Left ventricle myocardium inferior (tissue), 1 donor: ENCODE measurements at places on chromosomes 5 and 9.

- DNase-seq = no peak
Measured at GRCh38 chr5:160174780-160175437, 54.4 kb upstream of the FABP6 start.

DNA sequence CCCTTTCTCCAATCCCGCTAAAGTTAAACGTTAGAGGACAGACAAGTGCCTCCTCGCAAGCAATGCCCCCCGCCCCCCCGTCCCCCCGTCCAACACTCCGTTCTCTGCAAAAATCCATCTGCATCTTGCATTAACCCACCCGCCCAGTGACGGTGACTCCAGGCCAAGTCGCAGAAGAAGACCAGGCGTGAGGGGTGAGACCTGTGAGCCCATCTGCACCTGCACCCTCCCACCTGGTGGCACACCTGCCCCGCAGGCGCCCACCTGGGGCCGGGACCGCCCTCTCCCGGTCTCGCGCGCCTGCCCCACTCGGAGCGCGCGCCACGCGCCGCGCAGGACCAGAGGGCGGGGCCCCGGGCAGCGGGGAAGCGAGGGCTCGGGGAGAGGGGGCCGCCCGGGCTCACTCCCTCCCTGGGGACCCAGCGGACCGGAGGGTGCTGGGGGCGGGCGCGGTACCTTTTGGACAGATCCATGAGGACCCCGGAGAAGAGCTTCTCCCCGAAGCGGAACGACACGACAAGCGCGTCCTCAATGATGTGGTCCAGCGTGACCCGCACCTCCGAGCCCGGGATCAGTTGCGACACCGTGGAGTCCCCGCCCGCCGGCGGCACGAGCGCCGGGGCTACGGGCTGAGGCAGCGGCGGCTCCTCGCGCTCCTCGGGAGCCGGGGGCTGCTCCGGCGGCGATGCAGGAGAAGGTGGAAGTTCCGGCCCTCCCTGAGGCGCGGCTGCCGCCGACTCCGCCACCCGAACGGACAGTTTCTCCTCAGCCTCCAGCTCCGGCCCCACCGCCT is 705 bp downstream of the PWWP2A start:
- DNase-seq = peak; percentile 52

GRCh38 chr9:2418619-2419018 is 203.0 kb upstream of the VLDLR start:
- DNase-seq = no peak

DNA sequence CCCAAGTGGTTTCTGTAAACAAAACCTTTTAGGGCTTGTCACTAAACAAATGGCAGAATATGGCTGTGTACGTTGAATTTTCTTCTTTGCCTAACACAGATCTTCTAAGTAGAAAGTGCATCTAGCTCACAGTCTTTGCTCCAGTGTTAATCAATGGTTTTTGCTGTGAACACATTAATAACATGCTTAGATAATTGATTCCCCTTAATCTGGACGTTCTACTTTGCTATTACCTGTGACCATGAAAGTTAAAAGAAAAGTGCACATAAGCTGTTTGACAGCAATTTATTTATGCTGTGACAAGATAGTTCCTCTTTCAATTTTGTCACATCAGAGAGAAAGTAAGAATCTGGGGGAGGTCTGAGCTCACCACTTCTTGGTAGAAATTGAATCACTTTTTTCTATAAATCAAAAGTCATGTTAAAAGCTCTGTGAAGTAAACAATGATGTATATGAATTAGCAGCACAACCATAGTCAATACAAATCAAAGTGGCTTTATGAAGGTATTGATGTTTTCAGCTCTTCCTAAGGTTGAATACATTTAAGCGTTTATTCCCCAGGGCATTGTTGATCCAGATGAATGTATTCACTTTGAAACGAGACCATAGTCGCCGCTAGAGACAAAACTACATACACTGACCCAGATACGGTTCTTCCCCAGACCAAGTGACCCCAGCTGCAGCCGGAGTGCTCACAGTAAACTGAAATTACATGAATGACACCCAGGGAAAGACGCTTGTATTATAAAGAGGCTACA is 174.6 kb upstream of the ZNF608 start:
- no peak for DNase-seq

DNA sequence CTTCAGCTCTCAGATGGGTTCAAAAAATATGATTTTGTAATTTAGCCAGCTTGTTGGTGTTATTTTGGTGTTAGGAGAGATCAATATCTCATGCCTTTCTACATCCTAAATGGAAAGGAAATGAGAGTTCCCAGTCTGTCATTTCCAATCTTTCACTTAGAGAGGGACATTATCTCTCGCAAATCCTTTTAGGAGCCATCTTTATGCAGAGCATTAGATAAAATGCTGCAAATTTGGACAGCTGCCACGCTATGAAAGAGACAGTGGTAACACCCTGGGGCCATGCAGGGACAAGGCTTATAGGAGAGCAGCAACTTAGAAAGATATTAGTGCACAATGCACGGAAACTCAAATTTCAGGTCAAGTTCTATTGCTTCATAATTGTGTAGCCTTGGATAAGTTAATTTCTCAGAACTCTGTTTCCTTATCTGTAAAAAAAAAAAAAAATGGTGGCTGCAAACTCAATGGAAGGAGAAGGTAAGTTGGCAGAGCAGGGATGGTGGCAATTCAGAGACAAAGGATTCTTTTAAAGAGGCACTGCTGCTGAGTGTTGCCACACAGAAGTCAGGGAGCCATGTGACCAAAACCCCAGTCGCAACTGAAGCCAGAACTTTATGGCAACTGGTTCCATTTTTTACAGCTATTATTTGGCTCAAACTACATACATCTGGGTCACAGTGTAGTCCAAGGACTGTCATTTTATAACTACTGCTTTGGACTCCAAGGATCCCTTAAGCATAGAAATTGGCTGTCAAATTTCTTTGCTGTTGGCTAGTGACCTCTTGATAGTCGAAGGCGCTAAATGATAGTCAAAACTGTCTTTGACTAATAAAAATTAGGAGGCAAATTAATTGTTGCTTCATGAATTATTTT is 210.2 kb downstream of the FRMD3 start:
- DNase-seq = no peak

GRCh38 chr9:687994-688393 is 153.5 kb upstream of the DMRT1 start:
- no peak for DNase-seq

- DNase-seq = no peak
Measured at GRCh38 chr5:179699616-179700237, 960 bp downstream of the CANX start.

- DNase-seq = no peak
Measured at GRCh38 chr5:113195771-113196170, 219.2 kb downstream of the DCP2 start.

- no peak for DNase-seq
Measured at GRCh38 chr9:127417131-127418036, 6.8 kb upstream of the ZNF79 start.

GRCh38 chr9:69755205-69755604 is 4.6 kb downstream of the PTAR1 start:
- no peak for DNase-seq

DNA sequence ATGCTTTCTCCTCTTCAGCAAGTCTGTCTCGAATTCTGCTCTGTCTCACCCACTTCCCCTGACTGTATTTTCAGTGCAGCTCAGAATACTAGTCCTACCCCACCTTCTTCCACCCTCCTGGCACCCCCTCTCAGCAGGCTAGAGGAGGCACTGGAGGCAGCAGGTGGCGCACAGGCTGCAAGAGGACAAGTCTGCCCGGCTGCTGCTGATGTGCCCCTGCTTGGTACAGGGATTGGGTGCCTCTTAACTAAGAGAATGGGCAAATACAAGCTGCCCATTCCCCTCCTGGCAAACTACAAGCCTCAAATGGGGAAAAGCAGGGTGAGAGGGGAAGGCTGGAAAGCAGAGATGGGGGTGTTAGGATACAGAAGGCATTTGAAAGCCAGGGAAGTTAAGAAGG is 5.1 kb downstream of the TLN1 start:
- DNase-seq = no peak

- no peak for DNase-seq
Measured at GRCh38 chr5:100992354-100992753, 89.3 kb upstream of the ST8SIA4 start.

GRCh38 chr5:80195837-80196400 is 59.9 kb downstream of the SERINC5 start:
- DNase-seq = no peak

DNA sequence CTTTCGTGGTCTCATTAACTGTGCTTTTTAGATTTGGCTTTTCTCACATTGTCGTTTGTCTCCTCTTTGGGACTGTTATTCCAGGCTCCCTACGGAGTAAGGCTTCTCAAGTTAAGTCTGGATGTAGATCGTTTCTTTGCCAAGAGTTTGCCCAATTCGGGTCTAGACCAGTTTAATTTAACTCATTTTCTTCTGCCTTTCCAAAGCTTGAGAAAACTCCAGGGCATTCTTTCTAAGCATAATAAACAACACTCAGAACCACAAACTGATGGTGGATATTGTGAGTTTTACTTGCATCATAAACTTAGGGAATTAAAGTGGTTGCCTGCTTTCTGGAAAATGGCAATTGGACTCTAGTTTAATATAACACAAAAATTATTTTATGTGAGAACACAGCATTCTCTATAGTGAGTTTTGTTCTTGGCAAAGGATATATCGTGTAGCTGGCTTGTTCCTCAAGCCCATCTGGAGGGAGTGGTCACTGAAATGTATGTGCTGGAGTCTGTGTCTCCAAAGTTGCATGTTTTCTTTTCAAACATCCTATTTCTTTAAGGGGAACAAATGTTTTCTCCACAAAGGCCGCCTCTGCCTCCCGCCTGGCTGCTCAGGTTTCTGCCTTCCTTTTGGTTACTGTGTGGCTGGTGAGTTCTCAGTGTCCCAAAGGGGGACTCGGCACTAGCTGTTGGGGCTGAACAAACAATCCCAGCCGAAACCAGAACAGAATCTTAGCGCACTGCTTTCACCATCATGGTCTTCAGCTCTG is 211.3 kb upstream of the FBN2 start:
- DNase-seq = no peak

- no peak for DNase-seq
Measured at GRCh38 chr9:81848472-81848871, 79.8 kb upstream of the SPATA31D4 start.

GRCh38 chr9:107530679-107531078 is 41.1 kb upstream of the KLF4 start:
- DNase-seq = no peak

DNA sequence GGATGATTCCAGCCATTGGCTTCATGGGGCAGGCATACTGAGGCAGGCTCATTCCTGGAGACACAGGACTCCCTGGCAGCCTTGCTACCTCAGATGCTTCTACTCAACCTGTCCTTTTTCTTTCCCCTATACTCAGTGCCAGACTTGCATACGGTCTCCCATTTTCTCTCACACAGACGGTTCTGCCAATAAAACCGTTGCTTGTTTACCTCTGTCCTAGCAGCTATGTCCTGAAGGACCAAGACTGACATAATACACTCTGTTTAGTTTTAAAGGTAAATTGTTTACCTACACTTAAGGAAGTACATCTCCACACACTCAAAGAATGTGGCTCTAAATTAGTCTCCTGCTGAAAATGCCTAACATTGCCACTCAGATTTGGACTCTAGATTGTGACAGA is 151.0 kb upstream of the RFX3 start:
- no peak for DNase-seq

GRCh38 chr9:16230731-16231130 is 639.7 kb downstream of the BNC2 start:
- DNase-seq = no peak

- DNase-seq = no peak
Measured at GRCh38 chr9:77944556-77945243, 86.9 kb downstream of the GNAQ start.

DNA sequence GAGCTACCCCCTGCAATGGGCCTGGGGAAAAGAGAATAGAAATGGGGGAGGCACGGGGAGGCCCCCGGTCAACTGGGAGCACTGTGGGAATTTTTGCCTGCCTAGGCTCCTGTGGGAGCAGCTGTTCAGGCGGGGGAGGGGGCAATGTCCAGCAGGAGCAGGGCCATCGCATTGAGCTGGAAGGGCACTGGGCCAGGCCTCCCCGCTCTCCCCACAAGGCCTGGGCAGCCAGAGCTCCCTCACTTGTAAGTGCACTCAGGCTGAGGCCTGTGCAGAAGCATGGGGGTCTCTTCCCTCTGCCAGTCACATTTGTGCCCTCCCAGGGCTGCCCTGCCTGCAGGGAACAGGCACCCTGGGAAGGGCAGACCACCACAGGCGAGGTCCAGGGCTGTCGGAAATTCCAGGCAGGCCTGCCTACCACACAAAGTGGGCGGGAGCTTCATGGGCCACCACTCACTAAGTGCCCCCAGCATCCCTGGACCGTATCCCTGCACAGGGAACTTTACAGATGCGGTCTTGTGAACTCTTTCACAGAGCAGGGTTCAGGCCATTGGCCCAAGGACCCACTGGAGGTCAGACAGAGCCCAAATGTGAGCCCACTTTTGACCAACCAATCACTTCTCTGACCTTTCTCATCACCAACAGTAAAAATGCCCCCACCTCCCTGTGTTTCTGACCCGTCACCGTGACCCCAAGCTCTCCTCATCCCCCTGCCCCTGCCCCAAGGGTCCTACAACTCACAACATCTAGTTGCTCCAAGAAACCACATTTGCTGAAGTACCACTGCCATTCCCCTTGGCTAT is 1.0 kb upstream of the CFAP157 start:
- no peak for DNase-seq

DNA sequence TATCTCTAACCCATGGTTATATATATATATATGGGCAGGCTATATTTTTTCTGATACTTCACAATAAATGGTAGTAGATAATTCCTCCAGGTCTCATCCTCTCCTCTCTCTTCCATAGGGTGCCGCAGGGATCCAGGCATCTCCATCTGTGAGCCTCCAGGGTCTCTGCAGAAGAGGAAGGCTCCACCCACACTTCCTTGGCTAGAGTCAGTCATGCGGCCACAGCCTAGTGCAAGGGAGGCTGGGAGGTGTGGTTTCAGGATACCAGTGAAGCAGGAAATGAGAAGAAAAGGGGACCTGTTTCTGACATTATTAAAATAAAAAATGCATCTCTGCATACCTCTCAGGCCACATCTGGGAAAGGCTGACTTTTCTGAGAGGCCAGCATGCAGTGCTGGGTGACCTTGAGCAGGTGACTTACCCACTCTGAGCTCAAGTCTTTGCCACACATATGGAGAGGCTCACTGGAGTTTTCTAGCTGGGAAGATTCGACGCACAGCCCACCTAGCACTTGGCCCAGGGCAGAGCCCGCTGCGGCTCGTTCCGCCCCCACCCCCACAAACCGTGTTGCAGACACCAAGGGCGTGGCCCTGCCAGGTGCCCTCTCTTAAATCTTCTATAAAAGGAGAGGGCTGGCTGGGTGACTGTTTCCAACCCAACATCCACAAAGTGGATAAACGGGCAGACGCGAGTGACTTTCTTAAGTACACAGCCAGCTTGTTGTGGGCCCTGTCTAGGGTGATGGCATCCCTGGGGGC is 47.9 kb downstream of the OLFM1 start:
- DNase-seq = no peak

GRCh38 chr9:37309136-37309535 is 113.4 kb upstream of the GRHPR start:
- no peak for DNase-seq

DNA sequence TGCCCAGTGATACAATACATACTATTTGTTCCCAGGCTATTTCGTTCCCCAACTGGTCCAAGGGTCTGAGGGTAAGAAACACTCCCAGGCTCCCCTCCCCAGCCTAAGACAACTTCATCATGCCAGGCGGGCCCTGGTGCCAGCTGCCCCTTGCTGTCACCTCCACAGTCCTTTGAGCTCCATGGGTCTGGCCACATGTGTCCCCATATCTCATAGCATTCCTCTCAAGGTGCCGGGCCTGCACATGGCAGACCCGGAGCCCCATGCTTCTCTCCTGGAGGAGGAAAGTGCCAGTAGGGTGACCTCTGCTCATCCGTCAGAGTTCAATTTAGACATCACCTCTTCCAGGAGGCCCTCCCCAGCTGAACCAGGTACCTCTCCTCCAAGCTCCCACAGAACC is 120.5 kb downstream of the C5orf15 start:
- no peak for DNase-seq
